ENCODE measurements at places on chromosomes 1 and 21. TPM values are rescaled to one million over a fixed set of nuclear protein-coding genes. Genes with fewer than 3 reads are reported as not detected.
A peak's percentile ranks its signal among the peaks of the same experiment; 100 is the strongest.

FCER1G gene
- 2.1 TPM for total RNA-seq

OR14K1 gene
- not detected for total RNA-seq

CRTC2 gene
- total RNA-seq: 55.1 TPM

BEND5 gene
- not detected for total RNA-seq

SPRR2G gene
- total RNA-seq: not detected

CIART gene
- total RNA-seq: 5.0 TPM

DMRTA2 gene
- total RNA-seq: not detected

DNA sequence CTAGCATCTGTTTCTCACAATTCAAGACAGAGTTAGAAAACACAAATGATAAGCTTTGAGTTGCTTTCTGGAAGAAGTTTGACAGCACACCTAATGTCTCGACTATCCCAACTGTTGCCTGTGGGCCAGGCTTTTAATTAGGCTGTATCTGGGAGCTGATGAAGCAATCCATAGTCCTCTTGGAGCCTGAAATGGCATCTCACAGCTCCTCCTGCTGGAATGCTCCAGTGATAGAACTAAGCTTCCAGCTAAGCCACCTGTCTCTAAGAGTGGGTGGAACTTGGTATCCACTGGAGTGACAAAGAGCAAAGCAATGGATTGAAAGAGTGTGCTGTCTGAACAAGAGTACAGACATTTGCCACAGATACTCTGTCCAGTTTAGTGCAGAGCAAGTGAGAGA is 605.3 kb upstream of the NR5A2 start:
- H3K27ac ChIP-seq: no peak overlapping the region
- no peaks in the 10 kb centered on the region for H3K27me3 ChIP-seq
- H3K4me3 ChIP-seq: no peak overlapping the region
- DNase-seq: peak; percentile 75

- H3K4me1 ChIP-seq: peaks cover 8% of the 10 kb centered on the region
- H3K27me3 ChIP-seq: no peaks in the 10 kb centered on the region
- DNase-seq: no peak
- H3K36me3 ChIP-seq: peaks cover 14% of the 10 kb centered on the region
- peak overlapping the region; percentile 51 for H3K27ac ChIP-seq
- H3K4me3 ChIP-seq: no peak overlapping the region
Observed at GRCh38 chr1:20727746-20728316, 4.7 kb downstream of the SH2D5 start.

GRCh38 chr1:47812904-47813514 is 184.2 kb downstream of the TRABD2B start:
- H3K4me1 ChIP-seq: peaks cover 18% of the 10 kb centered on the region
- no peaks in the 10 kb centered on the region for H3K27me3 ChIP-seq
- H3K36me3 ChIP-seq: no peaks in the 10 kb centered on the region
- DNase-seq: no peak
- no peak overlapping the region for H3K27ac ChIP-seq

GRCh38 chr1:152170287-152170905 is 11.4 kb upstream of the RPTN start:
- H3K27me3 ChIP-seq: no peaks in the 10 kb centered on the region
- no peak for DNase-seq
- H3K27ac ChIP-seq: no peak overlapping the region
- peaks cover 47% of the 10 kb centered on the region for H3K4me1 ChIP-seq
- H3K36me3 ChIP-seq: peaks cover 5% of the 10 kb centered on the region

GRCh38 chr1:23838401-23838866 is 13.2 kb upstream of the HMGCL start:
- H3K27ac ChIP-seq: no peak overlapping the region
- H3K4me1 ChIP-seq: no peaks in the 10 kb centered on the region
- H3K36me3 ChIP-seq: peaks cover under 1% of the 10 kb centered on the region
- peak; percentile 61 for DNase-seq

- H3K27ac ChIP-seq: no peak overlapping the region
- no peak overlapping the region for H3K4me3 ChIP-seq
- no peaks in the 10 kb centered on the region for H3K4me1 ChIP-seq
- no peaks in the 10 kb centered on the region for H3K27me3 ChIP-seq
- no peak for DNase-seq
Observed at GRCh38 chr1:26158271-26158907, 490 bp upstream of the FAM110D start.

GRCh38 chr21:29419422-29419821 is 120.7 kb downstream of the BACH1 start:
- DNase-seq: no peak
- H3K4me1 ChIP-seq: no peaks in the 10 kb centered on the region
- no peak overlapping the region for H3K4me3 ChIP-seq
- H3K36me3 ChIP-seq: peaks cover 6% of the 10 kb centered on the region

DNA sequence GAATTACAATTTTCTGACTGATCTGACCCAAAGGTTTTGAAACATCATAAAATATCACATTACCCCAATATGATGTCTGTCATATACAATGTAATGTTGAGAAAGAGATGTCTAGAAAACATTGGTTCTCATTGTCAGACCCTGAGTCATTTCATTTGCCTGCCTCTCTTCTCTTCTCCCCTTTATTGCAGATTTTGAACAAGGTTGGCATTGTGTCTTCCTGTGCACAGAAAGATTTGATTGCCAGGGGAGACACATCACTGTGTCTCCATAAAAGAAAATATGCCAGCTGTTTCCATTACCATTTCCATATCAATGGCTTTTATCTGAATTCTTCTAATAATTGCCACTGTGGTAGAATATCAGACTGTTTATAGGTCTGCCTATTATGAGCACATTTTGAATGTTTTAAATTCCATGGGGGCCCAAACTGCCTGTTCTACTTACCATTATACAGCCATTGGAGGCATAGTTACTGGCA is 65.6 kb downstream of the IFI44 start:
- DNase-seq: peak; percentile 25
- H3K4me3 ChIP-seq: no peak overlapping the region
- peaks cover 6% of the 10 kb centered on the region for H3K36me3 ChIP-seq
- H3K27ac ChIP-seq: no peak overlapping the region
- H3K27me3 ChIP-seq: no peaks in the 10 kb centered on the region
- peaks cover 27% of the 10 kb centered on the region for H3K4me1 ChIP-seq

DNA sequence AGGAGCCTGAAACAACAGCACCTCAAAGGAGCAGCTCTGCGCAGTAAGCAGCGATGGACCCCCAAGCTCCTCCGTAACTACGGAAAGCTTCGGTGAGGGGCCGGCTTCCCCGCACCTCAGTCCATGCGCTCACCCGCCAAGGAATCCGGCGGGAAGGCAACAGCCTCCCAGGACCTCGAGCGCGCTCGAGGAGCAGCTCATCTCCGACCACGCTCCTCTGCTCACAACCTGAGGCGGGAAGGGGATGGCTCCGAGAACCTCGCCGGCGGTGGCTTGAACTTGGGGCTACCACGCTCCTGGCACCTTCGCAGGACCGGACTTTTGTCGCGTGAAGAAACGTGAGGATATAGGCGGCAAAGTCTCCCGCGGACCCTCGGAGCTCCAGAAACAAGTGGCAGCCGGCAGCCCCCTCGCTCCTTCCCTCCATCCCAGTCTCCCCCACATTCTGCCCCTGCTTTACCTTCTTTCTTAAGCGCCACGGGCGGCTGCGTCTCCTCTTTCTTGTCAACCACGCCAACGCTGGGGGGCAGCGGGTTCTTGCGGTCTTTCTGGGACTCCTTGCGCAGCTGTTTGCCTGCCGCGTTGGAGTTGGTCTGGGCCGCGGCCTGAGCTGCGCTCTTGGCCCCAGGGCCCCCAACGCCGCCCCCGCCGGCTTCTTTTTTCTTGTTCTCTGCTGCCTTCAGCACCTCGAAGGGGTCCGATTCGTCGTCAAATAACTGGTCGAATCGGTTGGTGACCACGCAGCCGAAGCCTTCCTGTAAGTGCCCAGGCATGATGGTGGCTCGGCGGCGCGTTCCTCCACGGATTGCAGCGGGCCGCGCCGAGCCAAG is 459 bp downstream of the SERBP1 start:
- DNase-seq: peak; percentile 32
- peaks cover 58% of the 10 kb centered on the region for H3K36me3 ChIP-seq
- no peaks in the 10 kb centered on the region for H3K27me3 ChIP-seq
- peak overlapping the region; percentile 98 for H3K27ac ChIP-seq
- H3K4me1 ChIP-seq: peaks cover 34% of the 10 kb centered on the region
- peak overlapping the region; percentile 100 for H3K4me3 ChIP-seq

GRCh38 chr21:44758781-44759627 is 42.6 kb downstream of the UBE2G2 start:
- no peak for DNase-seq
- peaks cover 6% of the 10 kb centered on the region for H3K4me1 ChIP-seq
- no peak overlapping the region for H3K4me3 ChIP-seq
- H3K36me3 ChIP-seq: no peaks in the 10 kb centered on the region
- H3K27me3 ChIP-seq: peaks cover 9% of the 10 kb centered on the region

DNA sequence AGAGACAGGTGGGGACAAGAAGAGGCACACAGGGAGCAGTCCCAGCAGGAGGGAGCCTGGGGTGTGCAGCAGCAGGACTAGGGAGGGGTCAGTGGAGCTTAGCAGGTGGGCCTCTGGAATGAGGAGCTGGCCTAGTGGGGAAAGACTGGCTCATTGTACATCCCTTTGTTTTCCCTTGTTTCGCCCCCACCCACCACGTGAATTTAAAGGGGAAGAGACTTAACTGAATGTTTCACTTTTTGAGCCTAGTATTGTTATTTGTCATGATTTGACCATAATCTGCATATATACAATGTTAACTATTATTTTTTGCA is 181.7 kb downstream of the DHRS3 start:
- DNase-seq: no peak
- H3K27me3 ChIP-seq: no peaks in the 10 kb centered on the region

GRCh38 chr1:109985247-109986053 is 885 bp downstream of the AHCYL1 start:
- H3K4me3 ChIP-seq: peak overlapping the region; percentile 92
- DNase-seq: no peak
- peaks cover 13% of the 10 kb centered on the region for H3K36me3 ChIP-seq
- H3K27ac ChIP-seq: peak overlapping the region; percentile 99

GRCh38 chr21:41269535-41269934 is 47.1 kb upstream of the FAM3B start:
- no peak for DNase-seq
- H3K36me3 ChIP-seq: peaks cover 12% of the 10 kb centered on the region

GRCh38 chr1:187634940-187635339 is 806.2 kb downstream of the PLA2G4A start:
- DNase-seq: no peak
- H3K27me3 ChIP-seq: no peaks in the 10 kb centered on the region
- H3K4me1 ChIP-seq: peaks cover 5% of the 10 kb centered on the region
- no peak overlapping the region for H3K27ac ChIP-seq

All from MCF 10A (cell line).